ENCODE measurements at places on chromosomes 5 and 9.

GRCh38 chr9:14214065-14214684 is 99.8 kb downstream of the NFIB start:
- DNase-seq, result no peak

DNA sequence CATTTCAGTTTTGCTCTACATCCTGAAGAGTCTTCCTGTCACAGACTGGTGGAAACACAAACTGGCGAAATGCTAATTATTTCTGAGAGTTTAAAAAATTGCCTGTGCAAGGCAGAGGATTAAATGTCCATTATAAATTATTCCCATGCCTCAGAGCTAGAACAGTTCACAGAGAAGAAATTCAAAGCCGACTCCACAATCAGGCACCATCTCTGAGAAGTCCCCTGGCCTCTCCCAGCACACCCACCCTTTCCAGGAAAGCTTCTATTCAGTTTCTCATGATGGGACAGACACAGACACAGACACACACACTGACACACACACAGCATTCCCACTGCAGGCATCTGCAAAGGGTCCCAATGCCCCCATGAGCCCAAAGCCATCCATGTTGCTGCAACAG is 253.1 kb downstream of the DENND1A start:
- DNase-seq, result no peak

GRCh38 chr5:103254921-103255320 is 3.6 kb upstream of the MACIR start:
- no peak for DNase-seq

GRCh38 chr9:79573412-79573923 is 1.7 kb downstream of the TLE4 start:
- DNase-seq, result no peak

GRCh38 chr9:95176755-95177319 is 140.7 kb downstream of the FANCC start:
- no peak for DNase-seq

DNA sequence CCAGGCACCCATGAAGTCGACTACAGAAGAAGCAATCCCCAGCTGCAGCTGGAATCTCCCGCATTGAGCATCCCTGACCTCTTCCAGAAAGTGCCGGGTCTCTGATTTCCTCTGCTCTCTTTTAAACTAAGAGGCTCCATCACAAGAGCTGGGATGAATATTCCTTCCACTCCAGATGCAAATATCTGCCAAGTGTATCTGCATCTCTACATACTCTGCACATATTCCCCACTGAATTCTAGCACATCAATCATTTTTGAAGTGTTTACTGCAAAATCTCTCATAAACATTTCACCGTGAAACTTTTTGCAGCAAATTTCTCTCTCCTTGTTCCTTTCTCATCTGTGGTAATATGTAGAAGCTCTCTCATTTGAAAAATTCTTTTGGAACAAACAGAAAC is 161.5 kb downstream of the GABRB2 start:
- DNase-seq, result no peak

DNA sequence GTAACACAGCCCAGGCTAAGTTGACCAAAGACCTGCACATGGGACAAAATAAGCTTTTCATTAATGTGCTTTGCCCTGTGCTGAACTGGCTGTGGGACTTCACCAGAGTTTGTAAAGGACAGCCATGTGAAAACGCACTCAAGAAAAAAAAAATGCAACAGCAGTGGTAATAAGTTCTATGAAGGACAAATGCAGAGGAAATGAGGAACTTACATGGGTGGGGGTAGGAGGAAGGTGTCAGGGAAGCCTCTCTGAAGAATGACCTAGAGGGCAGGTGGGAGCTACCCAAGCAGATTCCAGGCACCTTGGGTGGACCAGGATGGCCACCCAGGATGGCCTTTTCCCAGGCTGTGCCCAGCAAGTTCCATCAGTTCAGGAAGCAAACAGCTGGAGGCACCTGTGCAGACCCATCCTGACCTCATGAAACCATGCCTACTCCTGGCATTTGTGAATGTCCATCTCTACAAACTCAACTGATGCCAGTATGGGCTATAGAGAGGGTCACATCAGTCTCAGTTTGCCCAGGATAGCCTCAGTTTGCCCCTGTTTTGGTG is 6.7 kb upstream of the PHF2 start:
- DNase-seq, result no peak

DNA sequence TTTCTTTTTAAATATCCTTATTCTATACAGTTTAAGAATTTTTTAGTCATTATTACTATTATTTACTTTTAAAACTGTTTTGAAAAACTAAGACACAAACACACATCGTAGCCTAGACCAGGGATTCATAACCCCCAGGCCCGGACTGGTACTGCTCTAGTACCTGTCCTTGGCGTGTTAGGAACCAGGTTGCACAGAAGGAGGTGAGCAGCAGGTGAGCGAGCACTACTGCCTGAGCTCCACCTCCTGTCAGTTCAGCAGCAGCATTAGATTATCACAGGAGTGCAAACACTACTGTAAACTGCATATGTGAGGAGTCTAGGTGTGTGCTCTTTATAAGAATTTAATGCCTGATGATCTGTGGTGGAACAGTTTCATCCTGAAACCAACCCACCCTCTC is 357.0 kb downstream of the PTPRD start:
- DNase-seq, result no peak

DNA sequence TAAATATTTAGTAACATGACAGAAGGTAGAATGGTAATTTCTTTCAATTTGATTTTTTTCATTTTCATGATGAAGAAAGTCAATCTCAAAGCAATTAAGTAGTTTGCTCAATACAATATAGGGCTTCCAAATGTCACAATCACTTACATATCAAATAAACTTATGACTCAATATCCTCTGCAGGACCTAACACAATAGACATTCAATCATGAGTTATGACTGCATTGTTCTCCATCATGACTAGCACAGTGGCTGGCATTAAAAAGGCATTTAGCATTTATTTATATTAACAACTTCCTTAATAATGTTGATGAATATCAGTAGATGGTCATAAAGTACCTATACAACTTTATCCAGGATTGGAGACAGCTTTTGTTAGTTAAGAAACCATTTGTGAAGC is 1499.6 kb downstream of the EFNA5 start:
- DNase-seq, result no peak

DNA sequence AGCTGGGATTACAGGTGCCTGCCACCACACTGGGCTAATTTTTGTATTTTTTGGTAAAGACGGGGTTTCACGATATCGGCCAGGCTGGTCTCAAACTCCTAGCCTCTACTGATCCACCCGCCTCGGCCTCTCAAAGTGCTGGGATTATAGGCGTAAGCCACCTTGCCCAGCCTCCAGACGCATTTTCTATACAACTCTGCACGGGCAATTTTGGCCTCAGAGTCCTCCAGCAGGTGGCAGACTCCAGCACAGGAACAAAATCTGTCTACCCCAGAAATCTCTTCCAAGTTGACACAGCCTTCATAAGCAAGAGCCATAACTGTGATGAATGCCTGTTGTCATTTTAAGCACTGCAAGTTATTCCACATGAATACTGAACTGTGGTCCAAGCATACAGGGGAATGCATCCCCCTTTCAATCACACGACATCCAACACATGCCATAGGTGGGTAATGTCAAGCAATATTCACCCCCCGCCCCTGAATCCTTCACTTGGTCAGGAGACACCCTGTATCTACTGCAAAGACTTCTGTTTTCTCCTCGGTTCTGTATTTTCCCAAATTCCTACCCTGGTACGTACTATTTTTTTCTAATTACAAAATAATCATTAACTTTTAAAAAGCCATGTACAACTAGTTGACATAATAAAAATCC is 50.8 kb downstream of the ALDH7A1 start:
- peak; percentile 68 for DNase-seq

DNA sequence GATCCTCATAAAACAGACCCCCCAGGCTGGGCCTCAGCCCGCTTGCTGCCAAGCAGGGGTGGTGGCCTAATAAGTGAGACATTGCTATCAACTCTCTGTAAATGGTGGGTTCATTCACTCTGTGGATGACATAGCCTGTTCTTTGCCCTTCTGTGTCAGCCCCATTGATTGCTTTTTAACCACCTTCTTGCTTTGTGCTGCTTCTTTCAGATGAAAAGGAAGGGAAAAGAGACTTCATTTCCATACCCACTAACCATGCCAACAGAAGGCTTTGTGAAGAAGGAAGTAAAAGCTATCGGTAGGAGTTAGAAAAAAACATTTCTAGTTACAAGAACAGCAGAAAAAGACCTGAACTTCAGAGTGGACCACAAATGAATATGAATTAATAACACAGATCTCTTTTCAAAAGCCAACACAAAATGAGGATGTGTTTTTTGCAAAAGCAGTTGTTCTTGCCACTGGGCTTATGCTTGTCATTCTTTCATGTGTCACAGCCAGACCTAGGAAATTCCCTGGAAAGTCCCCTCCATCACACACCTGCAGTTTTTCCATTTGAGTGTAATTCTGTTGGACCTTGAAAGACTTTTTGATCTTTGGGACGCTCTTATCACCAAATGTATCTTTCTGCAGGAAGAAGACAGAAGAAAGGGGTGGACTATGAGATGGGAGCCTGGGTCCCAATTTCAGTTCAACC is 507.7 kb downstream of the CCDC171 start:
- DNase-seq, result peak; percentile 10

- no peak for DNase-seq
Measured at GRCh38 chr9:18338042-18338441, 135.9 kb upstream of the ADAMTSL1 start.

DNA sequence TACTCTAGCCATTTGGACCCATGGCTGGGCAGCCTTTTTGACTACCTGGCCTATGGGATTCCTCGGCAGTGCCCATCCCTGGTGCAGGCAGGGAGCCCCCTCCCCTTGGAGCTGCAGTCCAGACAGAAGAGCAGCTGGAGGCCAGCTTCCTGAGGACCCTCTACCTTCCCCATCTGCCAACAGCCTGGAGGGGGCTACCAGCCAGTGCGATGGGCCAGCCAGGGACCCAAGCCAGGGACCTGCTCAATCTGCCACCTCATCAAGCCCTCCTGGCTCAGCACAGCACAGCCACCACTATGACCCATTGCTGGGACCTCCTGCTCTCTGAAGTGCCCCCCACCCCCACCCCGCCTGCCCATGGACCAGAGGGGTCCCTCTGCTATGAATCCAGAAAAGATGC is 22.6 kb upstream of the TDRD7 start:
- DNase-seq, result no peak

DNA sequence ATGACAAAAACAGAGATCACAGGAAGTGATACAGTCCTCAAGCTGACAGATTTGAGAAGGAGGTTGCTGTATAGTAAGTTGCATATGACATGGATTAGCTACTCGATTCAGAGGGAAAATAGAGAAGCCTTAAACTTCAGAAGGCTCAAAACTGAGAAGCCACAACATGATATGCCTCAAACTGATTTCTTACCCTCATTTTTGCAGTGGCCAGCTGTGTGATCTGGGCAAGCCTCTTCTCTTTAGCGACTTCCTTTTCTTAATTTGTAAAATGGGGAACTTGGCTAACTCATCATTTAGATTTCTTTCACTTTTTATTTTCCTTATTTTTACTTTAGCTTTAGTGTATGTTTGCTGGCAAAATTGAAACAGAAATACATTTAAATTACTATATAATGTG is 421.1 kb downstream of the KIF4B start:
- no peak for DNase-seq

GRCh38 chr5:126695091-126695490 is 81.8 kb upstream of the LMNB1 start:
- no peak for DNase-seq

DNA sequence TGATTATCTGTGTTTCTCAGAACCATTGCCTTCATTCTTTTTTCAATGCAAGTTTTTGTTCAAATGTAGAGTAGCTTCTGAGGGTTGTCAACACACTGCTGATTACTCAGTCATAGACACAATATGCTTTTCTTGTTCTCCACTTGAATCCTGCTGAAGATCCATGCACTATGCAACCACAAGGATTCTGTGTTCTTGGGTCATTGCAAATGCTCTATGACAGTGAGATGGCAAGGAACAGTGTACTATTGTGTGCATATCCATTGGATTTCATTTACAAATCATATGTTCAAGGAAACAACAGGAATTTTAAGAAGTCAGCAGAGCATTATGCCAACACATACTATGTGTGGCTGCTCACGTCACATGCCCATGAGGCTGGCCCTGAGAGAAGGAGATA is 1590.2 kb downstream of the EFNA5 start:
- DNase-seq, result no peak

DNA sequence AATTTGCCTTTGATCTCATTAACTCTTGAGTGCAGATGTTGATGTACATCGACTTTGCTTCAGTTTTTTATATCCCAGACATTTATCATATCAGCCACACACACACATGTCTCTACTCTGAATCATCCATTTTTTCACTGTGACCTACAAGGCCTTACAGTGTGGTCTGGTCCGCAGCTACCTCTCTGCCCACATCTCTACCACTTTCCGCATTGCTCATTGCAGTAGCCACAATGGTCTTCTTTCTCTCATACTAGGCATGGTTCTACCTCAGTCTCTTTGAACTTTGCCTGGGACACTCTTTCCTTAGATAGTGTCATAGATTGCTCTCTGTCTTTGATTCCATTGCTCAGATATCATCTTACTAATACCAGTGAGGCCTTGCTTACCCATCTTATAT is 87.9 kb upstream of the FSD1L start:
- peak; percentile 37 for DNase-seq

DNA sequence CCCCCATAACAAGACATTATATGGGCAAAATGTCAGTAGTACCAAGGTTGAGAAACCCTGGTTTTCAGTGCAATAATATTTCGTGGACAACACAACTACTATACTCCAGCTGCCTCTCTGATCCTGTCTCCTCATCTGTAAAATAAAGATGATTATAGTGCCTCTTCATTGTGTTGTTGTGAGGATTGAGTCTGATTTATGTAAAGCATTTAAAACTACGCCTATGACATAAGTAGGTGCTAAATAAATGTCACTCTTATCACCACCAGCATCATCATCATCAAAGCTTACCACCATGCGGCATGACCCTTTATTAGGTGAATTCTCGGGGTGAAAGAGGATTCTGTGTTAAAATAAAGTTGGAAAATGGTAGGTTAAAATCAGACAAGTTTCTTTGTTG is 67.8 kb upstream of the IFNE start:
- no peak for DNase-seq

GRCh38 chr9:98249771-98250170 is 5.7 kb downstream of the TBC1D2 start:
- DNase-seq, result no peak

DNA sequence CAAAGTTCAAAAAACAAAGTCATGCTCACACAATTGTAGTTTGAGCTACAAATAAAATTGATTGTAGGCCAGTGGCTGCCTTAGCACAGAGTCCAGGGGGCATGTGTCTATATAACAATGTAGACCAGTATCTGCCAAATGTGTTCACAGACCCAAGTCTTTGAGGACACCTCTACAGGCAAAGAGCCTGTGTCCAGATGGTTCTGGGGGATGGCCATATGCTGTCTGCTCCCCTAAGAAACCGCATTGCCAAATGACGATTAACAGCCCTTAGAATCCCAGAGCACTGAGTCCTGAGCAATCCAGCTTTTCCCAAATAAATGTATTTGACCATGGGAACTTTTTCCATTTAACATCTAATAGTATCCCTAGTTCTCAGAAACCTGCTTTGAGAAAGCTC is 169.6 kb downstream of the ADCY2 start:
- DNase-seq, result no peak

- no peak for DNase-seq
Measured at GRCh38 chr5:135632798-135633197, 54.0 kb upstream of the CXCL14 start.
